HFF-Myc (cell line): ENCODE measurements at places on chromosomes 7 and 10.

DNA sequence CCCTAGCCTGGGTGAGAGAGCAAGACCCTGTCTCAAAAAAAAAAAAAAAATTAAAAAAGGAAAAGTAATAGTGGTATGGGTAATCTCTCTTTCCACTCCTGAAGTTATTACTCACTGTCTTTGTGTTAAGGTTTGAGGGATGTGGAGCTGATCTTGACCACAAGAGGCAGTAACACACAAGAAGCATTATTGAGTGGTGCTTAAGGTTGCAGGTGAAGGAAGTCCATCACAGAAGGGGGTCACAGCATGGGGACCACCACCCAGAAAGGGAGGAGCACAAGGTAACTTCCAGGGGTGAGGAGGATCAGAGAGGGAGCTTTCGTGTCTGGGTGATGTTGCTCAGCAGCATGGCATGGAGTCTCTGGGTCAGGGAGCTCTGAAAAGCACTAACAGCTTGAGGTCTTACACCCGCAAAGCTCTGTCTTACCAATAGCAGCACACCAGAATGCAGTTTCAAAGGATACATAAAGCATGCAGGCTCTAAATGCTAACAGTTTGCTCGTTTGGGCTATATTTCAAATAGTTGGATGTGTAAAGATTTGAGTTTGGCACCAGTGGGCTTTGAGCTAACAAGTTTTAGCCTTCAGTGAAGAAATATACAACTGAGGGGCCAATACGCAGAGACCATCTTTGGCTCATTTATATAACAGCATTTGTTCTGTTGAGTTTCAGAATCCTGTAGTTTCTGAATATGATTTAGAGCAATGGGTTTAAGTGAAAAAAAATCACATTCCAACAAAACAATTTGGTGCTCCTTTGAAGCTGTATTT is 100.4 kb upstream of the DNAJC1 start:
- no peak for DNase-seq

- no peak for DNase-seq
These were observed 1.3 kb downstream of the UBN2 start for GRCh38 chr7:139232377-139232717.

DNA sequence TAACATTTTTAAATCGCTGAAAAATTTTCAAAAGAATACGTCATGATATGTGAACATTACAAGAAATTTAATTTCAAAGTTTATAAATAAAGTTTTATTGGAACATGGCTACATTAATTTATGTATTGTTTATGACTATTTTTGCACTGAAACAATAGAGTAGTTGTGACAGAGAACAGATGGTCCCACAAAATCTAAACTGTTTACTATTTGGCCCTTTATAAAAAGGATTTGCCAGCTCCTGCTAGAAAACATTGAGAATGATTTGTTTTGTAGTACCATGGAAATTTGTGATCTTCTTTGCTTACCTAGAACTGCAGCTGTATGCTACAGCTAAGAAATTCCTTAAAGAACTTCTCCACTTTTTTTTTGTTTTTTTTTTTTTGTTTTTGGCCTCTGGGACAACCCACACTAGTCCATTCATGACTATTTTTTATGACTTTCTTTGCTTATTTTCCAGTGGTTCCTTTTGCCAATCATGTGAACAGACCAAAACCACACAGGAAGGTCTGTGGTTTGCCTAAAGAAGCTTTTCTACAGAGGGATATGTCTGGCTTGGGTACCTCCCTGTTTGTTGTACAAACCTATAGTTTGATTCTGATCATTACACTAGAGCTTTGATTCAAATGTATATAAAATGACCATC is 55.7 kb downstream of the ST7 start:
- DNase-seq = peak; percentile 42

- no peak for DNase-seq
These were observed 13.1 kb downstream of the PHTF2 start for GRCh38 chr7:77811516-77812289.

- DNase-seq = no peak
These were observed 99.6 kb upstream of the GLCCI1 start for GRCh38 chr7:7869036-7869435.

DNA sequence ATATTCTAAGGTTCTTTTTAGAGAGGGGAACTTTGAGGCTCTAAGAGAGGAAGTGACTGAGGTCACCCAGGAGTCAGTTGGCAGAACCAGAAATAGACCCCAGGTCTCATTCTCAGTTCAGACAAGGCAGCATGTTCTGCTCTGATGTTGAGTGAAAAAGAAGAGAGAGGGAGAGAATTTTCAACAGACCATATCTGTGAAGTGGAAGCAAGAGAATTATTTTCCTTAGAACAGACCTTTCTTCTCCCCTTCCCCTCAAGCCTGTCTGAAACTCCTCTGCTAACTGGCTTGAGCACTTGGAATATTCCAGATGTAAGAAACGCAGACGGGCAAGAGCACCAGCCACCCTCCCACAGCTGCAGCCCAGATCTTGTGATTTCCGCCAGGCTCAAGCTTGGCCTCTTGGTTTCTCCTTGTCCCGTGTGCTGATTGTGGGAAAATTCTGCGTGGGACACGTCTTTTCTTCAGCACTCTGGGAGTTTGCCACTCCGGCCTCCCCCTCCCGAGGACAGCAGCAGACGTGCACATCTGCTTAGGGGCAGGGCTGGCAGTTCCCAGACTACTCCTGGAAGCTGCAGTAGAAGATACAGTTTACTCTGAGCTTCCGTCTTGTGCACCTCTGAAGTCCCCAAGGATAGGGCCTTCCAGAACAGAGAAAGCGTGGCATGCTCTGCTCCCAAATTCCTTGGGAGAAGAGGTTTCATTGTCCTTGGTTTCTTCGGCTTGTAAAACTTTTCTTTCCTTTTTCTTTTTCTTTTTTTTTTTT is 22.7 kb upstream of the IKZF1 start:
- no peak for DNase-seq

GRCh38 chr10:119459681-119460340 is 82.7 kb downstream of the RGS10 start:
- no peak for DNase-seq

- no peak for DNase-seq
These were observed 149.4 kb downstream of the SNX10 start for GRCh38 chr7:26441002-26441521.

- DNase-seq = no peak
These were observed 381.8 kb upstream of the FZD8 start for GRCh38 chr10:36023939-36024338.

- DNase-seq = no peak
These were observed 92.8 kb downstream of the VWC2 start for GRCh38 chr7:49866076-49866735.

DNA sequence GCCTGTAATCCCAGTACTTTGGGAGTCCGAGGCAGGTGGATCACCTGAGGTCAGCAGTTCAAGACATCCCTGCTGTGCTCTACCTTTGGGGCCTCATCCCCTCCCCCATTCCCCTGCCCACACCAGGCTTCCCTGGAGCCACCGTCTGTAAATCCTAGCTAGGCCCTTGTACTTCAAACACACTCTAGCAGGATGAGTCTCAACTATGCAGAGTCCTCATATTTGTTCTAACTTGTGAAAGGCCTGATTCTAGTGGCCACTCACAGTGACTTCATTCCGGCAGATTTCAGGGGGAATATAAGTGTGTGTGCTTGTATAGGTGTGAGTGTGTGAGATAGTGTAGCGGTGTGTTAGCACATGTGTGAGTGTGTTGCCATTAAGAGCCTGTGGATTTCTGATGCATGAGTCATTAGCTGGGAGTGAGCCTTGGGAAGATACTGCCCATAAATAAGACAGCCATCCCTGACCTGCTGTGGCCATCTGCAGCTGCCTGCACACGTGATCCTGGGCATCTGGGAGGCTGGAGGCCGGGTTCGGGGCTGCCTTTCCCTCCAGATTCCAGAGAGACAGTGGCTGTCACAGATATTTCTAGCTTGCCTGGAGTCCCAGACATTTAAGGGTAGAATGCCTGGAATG is 1.7 kb upstream of the NEURL1 start:
- DNase-seq = peak; percentile 96
